ENCODE measurements at places on chromosomes 1 and 21.
A peak's percentile ranks its signal among the peaks of the same experiment; 100 is the strongest.

DNA sequence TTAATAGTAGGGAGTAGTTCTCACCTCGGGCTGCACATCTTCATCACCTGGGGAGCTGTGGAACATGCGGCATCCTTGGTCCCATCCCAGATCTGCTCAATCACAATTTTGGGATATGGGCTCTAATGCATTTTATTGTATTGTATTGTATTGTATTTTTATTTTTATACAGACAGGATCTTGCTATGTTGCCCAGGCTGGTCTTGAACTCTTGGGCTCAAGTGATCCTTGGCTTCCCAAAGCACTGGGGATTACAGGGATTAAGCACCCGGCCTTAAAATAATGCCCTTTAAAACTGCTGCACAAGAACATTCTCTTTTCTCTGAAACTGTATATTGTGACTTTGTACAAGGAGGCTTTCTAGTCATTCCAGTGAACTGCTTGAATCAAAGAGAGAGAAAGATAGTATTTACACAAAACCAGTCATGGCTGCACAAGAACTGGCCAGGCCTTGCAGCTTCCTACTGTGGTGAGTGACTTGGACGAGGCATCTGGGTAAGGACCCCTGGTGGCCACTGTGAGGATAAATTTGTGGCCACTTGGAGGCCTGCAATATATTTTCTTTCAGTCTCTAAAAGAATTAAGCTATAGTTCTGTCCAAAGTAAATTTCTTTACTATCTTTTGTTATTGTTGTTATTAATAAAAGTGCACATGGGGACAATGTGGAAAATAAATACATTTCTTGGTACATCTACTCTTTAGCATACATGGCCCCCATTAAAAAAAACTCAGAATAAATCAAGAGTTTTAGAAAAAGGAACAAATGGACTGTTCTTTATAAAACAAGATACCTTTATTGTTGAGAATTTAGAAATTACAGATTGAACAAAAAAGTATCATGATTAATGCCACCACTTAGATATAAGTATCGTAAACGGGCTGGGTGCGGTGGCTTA lies 48.0 kb downstream of the TBCE start:
- DNase-seq, result peak; percentile 53

DNA sequence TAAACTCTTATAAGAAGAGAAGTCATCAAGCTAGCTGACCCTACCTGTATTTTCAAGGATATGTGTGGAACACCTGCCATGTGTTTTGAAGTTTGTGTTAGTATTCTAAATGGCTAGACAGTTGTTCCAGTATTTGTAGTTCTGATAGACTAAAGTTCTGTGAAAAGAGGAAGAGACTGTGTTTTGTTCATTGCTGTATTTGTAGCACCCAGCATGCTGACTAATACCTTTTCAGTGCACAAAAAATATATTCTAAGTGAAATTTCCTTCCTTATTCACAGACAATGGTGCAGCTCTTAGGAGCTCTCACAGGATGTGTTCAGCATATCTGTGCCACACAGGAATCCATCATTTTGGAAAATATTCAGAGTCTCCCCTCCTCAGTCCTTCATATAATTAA lies 8.2 kb upstream of the METTL18 start:
- no peak for DNase-seq

DNA sequence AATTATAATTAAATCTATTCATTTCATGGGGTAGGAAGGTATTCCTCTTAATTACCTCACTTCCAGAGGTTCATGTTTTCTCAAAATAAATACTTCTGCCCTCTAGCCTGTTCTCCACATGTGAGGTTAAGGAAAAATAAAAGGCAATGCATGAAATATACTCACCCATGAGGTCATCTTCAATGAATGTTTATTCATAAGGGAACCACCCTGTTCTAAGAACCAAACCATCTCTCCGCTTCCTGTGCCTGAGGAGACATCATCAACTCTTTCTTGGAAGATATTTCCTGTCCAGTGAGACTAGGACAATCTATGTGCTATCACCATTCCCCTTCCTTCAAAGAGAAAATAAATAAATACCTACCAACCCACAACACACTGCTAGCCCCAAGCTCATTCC lies 513.7 kb upstream of the PLXNA2 start:
- DNase-seq, result no peak

GRCh38 chr1:228998179-228998578 lies 262.9 kb downstream of the RHOU start:
- DNase-seq, result no peak

DNA sequence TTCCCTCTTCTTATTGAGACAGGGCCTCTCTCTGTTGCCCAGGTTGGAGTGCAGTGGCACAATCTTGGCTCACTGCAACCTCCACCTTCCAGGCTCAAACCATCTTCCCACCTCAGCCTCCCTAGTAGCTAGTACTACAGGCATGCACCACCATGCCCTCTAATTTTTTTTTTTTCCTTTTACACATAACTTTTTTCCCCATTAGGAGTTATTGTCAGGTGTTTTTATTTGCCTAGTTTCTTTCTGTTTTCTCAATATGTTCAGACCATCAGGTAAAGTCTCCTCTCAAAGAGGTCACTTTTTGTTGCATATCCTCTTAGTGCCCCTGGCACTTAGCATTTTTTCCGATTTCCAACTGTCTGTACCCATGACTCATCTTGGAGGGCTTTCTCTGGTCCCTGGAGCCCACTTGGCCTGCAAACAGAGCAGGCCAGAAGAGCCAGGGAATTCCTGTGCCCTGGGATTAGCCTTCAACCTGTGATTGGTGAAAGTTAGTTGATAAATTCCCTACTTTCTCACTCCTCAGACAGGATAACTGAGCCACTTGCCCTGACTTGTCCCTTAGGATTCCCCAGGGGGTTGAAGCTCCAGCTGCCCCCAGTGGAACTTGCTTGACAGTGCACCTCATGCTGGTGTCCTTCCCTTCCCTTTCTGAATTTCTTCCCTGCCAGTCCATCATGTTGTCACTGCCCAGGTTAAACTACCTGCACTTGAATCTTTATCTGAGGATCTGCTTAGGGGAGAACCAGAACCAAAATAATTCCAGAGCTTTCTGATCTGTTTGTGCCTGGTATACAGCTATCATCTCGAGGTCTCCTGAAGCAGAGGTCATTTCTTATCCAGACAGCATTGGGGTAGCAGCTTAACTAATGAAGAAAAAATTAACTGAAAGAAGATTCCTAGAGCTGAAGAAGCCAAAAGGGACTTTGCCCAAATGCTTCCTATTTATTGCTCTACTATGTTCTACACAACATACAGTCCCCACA lies 2.4 kb downstream of the NTPCR start:
- DNase-seq, result peak; percentile 48

DNA sequence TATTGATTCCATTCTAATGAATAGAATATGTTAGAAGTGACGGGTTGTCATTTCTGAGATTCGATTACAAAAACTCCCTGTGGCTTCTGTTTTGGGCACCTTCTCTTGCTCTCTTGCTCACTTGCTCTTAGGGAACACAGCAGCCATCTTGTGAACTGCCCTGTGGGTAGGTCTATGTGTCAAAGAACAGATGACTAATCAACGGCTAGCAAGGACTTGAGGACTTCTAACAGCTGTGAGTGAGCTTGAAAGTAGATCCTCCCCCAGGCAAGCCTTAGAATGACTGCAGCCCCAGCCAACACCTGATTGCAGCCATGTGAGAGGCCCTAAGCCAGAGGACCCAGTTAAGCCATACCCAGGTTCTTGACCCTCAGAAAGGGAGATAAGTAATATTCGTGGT lies 49.3 kb downstream of the AZIN2 start:
- DNase-seq, result no peak

DNA sequence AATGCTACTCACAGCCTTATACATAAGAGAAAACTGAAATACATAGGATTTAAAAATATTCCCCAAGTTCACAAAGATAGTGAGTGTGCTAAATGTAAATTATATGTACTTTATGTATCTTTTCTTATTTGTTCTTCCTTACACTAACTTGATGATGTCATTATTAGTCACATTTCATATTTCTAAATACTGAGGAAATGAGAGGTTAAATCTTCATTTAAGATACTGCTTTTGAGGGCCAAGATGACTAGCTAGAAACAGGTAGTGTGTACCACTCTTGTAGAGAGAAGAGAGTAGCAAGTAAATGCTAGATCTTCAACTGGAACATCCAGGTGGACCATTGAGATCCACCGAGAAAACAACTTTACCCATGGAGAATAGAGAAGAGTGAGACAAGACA lies 29.8 kb downstream of the PYHIN1 start:
- DNase-seq, result no peak

DNA sequence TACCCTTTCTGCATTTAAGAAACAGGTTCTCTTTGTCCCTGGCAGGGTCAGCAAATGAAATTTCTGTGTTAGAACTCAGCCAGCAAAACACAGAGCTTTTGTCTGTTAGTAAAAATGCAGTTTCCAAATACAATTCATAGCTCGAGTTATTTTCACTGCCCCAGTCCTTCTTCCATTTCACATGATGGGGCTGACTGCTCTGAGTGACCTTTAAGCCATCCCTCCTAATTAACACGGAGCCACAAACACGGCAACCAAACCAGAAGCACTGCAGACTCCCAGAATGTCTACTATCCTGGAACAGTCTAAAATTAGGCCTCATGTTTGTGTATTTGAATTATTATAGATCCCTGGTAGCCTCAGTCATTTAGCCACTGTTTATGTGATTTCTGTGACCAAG lies 99.1 kb upstream of the RGS4 start:
- DNase-seq, result no peak

Measured in H54 (cell line).